ENCODE measurements at places on chromosomes 11 and 22.

- DNase-seq = no peak
Measured at GRCh38 chr11:109789901-109790300, 303.3 kb upstream of the ZC3H12C start.

- DNase-seq = no peak
Measured at GRCh38 chr22:49673048-49673447, 154.6 kb downstream of the BRD1 start.

- no peak for DNase-seq
Measured at GRCh38 chr11:20120134-20120925, 39.9 kb downstream of the DBX1 start.

GRCh38 chr22:35134637-35135036 is 68.7 kb downstream of the ISX start:
- no peak for DNase-seq

- DNase-seq = no peak
Measured at GRCh38 chr11:12691473-12691872, 17.3 kb downstream of the TEAD1 start.

DNA sequence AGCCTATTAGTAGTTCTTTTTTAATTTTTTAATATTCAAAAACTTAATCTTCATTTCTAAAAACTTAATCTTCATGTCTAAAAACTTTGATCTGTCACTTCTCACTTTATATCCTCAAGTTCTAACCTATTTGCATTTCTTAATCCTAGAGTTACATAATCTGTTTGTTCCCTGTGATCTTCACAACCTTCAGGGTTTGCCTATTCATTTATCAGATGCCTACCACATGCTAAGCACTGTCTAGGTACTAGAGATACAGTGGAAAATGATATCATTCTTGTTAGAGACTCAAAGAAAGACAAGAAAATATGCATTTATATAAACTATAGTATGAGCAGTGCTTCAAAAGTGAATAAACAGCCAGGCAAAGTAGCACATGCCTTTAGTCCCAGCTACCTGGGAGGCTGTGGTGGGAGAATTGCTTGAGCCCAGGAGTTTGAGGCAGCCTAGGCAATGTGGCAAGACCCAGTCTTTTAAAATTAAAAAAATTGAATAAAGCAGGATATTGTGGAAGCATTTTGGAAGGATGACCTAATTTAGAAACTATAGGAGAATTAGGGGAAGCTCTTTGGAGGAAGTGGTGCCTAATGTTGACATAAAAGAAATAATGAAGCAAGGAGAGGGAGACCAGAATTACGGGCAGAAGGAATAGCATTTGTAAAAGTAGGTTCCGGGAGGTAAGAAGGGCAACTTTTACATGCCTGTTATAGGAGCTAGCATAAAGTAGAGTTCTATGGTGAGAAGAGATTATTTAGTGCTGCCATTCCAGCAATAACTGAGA is 54.4 kb upstream of the GRK2 start:
- DNase-seq = no peak

- DNase-seq = no peak
Measured at GRCh38 chr11:82823647-82824619, 76.3 kb downstream of the PRCP start.

- no peak for DNase-seq
Measured at GRCh38 chr22:30673136-30673535, 5.5 kb upstream of the DUSP18 start.

DNA sequence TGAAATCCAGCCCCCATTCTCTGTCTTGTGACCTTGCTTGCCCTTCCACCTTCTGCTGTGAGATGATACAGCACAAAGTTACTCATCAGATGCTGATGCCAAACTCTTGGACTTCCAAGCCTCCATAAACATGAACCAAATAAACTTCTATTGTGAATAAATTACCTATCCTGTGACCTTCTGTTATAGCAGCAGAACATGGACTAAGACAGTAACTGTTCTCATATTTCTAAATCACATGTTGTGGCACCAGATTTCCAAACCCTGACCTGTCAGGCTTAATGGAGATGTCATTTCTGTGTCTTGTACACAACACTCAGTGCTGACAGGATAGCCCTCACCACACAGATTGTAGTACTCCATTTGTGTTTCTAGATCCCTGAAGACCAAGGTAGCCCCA is 6.0 kb downstream of the SLC22A25 start:
- DNase-seq = no peak

DNA sequence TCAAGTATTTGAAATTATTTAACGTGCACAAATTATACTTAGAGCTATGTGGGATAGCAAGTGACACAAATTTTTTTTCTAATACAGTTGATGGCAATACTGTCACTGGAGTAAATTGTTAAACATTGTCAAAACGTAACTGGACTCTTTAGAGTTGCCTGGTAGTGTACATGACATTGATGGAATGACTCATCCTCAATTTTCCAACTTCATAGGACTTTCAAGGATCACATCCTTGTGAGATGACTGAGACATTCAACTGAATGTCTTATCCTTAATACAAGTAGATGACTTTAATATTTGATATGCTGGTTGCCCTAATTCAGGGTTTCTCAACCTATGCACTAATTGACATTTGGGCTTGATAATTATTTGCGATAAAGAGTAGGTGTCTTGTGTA is 310.0 kb downstream of the SWAP70 start:
- no peak for DNase-seq

DNA sequence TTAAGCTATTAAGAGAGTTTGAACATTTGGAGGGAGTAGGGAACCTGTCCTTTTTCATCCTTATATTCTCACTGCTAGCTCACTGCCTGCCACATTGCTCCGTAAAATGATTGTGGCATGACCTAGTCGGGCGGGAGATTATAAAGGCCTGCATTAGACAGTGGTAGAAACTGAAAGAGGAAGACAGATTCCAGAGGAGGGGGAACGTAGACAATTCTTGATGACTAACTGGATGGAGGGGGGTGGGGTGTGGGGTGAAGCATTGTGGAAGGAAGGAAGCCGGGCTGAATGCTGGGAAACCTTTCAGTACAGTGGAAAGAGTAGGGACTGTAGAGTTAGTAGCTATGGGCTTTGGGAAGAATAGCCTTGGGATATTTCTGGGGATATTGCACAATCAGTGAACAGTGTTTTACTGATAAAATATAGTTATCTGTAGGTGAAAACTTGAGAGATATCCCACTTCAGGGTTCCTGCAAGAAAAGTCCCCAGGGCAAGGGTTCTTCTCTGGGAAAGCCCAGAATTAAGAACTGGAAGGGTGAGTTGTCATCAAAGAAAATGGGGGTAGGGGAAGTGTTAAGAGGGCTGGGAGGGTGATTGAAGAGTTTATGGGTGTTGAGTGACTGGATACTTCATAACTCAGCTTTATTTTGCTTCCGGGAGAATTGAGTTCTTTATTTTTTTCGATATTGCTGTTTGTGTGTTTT is 2.1 kb downstream of the MED15 start:
- DNase-seq = peak; percentile 63

- no peak for DNase-seq
Measured at GRCh38 chr22:33404723-33405122, 346.5 kb upstream of the SYN3 start.

GRCh38 chr11:34349882-34350281 is 7.9 kb downstream of the ABTB2 start:
- DNase-seq = no peak

- DNase-seq = no peak
Measured at GRCh38 chr22:30169002-30169401, 77.6 kb downstream of the LIF start.

DNA sequence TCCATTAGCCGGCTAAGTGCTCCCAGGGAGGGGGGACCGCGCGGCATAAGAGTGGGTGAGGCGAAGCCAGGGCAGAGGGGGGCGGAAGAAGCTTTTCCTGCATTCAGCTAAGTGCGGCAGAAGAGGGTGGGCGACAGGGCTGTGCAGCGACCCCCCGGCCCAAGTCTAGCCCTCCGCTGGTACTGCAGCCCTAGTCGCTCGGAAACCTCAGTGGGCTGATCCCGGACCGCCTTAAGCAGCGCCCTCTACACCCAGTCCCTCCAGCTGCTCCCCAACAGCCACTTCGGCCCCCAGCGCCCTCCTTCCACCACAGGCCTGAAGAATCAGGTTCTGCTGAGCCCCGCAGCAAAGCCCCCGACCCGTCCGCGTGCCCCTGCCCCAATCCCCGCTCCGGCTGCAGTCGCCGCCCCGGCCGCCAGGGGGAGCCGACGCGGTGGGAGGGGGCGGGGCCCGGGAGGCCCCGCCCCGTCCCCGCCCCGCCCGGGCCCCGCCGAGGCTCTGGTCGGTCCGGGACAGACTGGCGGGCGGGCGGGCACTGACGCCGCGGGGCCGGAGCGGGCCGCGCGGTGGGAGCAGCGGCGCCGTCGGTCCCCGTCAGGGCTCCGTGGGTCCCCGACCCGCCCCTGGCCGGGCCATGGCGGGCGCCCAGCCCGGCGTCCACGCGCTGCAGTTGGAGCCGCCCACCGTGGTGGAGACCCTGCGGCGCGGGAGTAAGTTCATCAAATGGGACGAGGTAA is at the start of gene PLCB3:
Gene PLCB3 (plus strand): TSS at position 515 of the 737 bp plus-strand sequence. CDS start 120 bp downstream, at position 635.
- peak; percentile 75 for DNase-seq

DNA sequence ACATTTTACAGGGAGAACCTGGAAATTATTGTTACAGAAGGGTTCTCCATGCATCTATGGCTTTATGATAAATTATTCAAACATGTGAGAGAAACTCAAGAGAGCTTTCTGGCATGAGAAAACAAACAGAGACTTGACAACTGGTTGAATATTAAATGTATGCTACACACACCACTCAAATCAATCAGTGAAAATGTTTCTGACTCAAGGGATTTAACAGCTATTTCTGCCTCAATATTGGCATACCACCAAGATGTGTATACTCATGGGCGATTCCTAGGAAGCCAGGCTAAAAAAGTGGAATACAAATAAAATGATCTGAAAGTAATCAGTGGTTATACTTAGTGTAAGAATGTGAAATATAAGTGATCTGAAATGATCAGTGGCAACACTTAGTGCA is 15.8 kb upstream of the OR51T1 start:
- no peak for DNase-seq

GRCh38 chr22:27576815-27577573 is 224.6 kb downstream of the MN1 start:
- no peak for DNase-seq
